ENCODE measurements at places on chromosomes 3 and 15.

DNA sequence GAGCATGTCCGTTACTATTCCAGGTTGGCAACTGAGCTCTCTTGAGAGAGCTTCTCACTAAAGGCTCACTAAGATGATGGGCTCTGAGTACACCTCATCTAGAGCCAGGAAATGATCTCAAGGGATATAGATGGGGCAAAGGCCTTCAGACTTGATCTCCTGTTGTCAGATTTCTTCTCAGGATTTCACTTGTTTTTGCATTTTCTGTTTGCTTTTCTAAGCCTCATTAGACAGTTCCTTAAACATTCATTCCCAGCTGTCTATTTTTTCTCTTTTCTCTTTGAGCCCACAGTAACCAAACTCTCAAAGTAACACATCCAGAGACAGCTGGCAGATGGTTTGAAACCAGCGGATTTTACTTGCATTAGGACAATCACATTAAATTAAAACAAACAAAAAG is 28.4 kb upstream of the ARL8B start:
- no peak for DNase-seq

DNA sequence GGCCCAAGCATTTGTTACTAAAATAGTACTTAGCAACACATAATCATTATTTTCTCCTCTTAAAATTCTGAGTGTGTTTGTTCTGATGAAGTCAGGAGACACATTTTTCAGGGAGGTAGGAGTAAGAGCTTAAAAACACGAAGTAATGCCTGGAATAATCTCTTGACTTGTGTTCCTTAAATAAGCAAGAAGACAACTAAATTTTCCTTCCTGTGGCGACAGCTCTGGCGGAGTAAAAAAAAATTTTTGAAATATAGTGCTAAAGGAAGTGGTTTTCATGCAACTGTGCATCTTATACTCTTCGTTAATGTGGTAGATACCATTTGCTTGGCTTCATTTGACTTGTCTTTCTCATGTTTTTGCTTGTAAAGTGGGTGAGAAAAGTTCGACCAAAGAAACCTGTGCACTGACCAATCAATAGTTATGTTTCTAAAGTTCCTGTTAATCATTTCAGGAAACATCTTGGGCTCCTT is 11.1 kb upstream of the MBNL1 start:
- DNase-seq: no peak

- no peak for DNase-seq
Measured at GRCh38 chr3:182731764-182732163, 61.5 kb upstream of the ATP11B start.

GRCh38 chr3:159763602-159764489 is 224.8 kb upstream of the IL12A start:
- DNase-seq: peak; percentile 81

GRCh38 chr15:43552256-43552655 is 34.8 kb downstream of the MAP1A start:
- DNase-seq: no peak

DNA sequence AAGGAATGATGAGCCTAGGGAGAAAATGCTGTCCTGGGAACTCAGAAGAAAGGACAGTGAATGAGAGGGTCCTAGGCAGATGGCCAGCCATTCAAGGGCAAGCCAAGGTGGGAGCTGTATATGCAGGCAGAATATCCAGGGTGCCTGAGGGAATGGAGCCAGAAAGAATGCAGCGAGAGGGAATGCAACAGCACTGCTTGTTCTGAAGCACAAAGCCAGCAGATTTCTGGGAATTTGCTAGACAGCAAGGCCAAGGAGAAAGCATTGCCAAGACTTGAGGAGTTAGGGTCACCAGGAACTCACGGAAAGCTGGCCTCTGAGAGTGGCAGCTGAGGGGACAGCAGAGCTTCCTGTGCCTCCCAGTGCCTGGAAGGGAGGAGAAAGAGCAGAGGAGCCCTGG is 200.6 kb downstream of the MYRIP start:
- DNase-seq: no peak

DNA sequence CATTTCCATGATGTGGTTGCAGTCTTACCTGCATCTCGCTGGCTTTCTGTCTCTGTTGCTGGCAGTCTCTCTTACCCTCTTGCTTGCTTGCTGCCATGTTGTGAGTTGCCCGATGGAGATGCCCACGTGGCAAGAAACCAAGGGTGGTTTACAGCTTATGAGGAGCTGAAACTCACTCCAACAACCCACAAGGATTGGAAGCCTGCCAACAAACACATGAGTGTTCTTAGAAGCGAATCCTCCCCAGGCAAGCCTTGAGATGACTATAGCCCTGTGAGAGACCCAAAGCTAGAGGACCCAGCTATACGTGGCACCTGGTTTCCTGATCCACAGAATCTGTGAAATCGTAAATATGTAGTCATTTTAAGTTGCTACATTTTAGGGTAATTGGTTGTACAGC is 490.9 kb upstream of the ADAMTS9 start:
- DNase-seq: no peak

GRCh38 chr3:115943579-115943978 is 320.3 kb downstream of the GAP43 start:
- DNase-seq: no peak

DNA sequence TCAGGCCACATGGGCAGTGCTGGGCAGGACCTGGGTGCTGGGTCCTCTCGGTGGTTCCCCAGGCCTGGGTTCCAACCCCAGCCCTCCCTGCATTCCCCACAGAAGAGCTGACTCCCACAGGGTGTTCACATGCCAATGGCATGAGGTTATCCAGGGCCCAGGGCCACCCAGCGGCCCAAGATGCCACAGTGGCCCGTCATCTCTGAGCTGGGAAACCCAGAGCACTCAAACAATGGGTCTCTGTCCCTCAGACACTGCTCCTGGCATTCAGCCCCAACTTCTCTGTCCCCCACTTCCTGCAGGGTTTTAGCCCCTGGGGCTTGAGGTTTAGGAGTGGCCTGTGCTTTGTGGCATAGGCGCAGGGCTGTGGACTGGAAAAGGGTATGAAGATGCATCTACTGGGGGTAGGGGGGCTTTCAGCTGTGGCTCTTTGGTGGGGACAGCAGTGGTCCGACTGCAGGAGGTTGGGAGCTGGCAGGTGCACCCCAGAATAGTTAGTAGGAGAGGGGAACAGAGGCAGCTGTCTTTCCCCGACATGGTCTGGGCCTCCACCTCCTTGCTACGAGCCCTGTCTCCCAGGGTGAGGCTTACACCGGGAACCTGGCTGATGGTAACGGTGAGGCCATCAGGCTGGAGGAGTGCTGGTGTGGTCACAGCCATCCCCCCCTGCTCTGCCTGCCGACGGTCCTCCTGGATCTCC is 1.7 kb downstream of the CCDC9B start:
- DNase-seq: no peak

DNA sequence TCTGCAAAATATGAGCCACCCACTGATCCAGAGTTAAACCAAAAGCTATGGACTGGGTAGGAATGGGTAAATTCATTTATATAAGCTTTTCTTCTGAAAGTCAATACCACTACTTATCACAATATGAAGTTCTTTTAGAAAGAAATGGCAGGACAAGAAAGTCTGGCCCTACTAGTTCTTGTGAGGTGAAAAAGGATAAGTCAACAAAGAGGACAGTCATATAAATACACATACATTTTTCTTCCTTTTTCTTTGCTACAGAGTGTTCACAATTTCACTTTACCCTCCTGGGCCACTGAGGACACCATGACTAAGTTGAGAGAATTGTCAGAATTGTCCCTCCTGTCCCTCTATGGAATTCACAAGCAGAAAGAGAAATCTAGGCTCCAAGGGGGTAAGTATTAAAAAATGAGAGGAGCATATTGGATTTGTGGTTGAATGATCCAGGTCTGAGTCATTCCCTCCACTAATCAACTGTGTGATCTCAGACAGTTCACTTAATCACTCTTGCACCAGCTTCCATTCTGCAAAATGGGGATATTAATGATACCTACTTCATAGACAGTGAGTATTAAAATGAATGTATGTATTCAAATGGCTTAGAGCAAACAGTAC is 27.6 kb downstream of the ACP3 start:
- no peak for DNase-seq

DNA sequence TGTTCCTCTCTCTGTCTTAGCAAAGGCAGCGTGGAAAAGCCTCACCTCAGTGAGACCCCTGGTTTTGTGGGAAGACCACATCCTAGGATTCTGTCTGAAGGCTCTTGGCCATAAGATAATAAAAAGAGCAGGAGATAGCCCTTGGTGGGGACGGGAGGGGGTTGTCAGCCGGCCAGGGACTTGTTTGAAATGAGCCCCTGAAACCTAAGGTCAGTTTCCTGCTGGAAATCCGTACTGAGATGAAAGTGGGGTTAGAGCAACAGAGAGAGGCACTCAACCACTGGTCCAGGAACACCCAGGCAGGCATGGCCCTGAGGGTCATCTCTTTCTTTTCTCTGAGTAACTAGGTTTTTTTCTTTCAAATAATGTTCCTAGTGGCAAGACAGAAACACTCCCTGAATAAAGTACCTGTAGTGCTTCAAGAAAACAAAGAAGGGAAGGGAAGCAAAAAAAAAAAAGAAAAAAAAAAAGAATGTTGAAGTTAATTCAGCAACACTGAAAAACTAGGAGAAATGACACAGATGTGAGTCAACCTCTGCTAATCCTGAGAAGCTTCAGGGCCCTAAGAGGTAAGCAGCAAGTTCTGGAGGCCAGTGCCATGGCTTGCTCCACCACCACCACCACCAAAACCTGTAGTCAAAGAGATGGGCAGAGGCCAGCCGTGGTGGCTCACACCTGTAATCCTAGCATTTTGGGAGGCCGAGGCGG is 3.2 kb downstream of the ITGB5 start:
- no peak for DNase-seq

DNA sequence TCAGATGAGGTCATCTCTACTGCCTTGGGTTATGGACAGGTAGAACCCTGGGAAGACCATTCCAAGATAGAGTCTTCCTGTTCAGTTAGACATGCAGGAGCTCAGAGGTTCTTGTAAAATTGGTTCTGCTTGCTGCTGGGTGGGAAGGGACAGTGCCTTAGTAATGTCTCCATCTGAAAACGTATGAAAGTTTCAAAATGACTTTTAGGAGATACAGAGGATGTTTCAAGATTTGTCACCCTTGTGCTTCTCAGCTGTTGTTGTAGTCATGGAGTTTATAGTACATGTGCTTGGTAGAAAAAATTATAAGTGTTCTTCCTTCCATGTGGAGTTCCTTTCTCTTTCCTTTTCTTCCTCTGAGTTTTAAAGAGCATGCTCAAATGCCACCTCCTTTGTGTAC is 885.2 kb upstream of the CFAP20DC start:
- no peak for DNase-seq

DNA sequence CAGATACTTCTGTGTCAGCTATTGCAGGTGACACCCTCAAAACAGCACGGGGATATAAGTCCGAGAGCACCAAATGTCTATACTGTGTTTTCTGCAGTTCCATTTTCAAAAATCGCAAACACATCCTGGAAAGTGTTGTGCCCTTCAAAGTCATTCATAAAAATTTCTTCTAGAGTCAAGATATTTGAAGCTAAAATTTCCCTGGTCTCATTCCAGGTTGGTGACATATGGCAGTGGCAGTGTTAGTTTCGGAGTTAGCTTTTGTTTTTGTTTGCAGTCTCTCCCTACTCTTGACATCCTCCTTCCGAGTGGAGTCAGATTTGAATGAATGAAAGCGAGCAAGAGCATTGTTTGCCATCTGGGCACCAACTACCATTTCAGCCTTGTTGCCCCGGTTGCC is 3.2 kb upstream of the FSIP1 start:
- DNase-seq: no peak

DNA sequence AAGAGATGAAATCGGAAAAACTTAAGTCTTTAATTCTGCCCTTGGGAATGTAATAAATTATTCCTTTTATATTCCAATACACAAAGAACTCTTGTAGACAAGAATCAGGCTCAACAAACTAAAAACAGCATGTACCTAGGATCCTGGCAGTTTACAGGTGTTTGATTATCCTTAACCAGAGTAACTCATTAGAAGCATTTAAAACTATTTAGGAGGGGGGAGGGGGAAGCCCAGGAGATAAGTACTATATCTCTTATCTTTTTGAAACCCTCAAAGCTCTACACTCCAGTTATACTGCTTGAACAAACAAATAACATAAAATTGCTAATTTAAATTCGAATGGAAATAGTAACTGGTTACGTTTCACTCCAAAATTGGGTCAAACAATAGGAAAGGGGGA is 1.9 kb downstream of the CNBP start:
- no peak for DNase-seq

DNA sequence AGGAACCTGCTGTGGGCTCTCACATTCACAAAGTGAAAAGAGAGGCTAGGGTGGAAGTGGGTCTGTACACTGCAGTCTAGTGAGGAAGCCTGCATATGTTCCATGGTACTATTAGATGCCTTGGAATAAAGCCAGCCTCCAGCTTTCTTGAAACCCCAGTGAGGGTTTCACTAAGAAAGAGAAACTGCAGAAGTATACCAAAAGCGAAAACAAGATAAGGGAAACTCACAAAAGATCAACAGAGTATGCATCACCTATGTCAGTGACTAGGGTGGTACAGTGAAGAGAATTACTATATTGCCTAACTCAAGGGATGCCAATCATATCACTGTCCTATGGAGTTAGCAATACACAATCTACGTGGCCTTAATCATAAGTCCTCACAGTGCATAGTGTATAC is 212.5 kb upstream of the GADL1 start:
- no peak for DNase-seq

DNA sequence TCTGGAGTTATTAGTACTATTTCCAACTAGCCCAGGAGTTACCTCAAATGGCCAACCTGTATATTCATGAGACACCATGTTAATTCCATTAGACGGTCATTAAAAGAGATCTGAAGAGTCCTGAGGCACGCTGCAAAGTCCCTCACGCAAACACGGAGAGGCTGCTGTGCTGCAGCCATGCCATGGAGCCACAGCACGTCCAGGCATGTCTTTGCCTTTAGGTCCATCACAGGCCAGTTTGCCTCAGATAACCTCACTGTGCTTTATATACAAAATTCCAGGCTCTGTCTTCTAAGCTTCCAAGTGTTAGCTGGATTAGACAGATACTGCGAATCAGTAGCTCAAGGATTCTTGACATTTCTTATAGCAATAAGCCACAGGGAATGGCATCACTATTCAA is 9.8 kb upstream of the PLAAT1 start:
- no peak for DNase-seq

DNA sequence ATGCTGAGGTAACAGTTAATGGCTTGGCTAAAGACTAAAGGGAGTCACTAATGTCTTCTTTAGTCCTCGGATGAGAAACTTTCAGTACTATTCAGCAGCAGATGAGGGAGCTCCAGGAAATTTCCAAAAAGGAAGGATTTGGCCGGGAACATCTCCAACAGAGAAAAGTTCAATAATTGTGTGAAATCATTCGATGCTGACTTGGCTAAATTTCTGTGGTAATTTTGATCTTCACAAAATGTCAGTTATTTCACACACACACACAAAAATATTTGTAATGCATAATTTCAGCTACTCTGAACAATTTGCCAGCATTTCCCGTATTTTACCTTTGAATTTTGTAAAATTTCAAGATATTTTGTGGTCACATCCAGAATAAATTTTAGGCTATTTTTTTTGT is 462.8 kb upstream of the MDFIC2 start:
- DNase-seq: no peak

- DNase-seq: no peak
Measured at GRCh38 chr15:28273468-28273867, 48.5 kb downstream of the HERC2 start.

All from GOT3 (cell line).